NCI-H187 (cell line): ENCODE measurements at places on chromosomes 4 and X.

GRCh38 chrX:49879656-49880277, 483 bp downstream of the USP27X start:
- DNase-seq: no peak

DNA sequence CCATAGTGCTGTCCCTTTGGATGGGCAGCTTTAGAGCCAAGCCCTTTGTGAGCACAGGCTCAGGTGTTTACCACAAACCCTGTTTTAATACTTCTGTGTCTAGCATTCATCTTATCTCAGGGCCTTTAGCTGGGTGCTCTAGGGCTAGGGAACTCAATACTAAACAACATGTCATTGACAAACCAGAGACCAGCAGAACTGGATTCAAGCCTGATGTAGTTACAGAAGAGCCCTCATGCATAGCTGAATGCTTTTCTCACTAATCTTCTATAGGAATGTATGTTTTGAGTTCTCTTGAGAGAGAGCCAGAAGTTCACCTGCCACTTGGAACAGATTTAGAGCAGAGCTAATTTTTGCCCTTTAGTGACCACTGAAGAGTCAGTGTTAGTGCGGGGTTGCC, 142.6 kb downstream of the DCK start:
- DNase-seq: no peak

DNA sequence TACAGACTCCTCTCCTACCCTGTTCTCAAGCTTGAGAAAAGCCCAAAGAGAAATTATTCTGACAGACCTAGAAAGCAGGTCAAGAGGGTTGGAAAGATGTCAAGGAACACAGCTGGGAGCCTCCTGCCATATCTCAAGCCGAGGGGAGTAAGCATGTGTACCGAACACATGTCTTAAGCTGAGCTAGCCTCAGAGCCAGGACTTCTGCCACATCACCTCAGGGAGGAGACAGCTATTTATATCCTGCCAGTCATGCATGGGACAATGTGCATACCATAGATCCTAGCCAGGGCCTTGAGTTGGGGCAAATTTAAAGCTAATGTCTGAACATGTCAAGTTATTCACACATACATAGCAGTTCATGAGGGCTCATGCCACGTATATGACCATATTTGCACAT, 11.8 kb downstream of the TMEM31 start:
- DNase-seq: no peak

- DNase-seq: no peak
These were observed 4.3 kb upstream of the ZCCHC4 start for GRCh38 chr4:25308306-25308705.

DNA sequence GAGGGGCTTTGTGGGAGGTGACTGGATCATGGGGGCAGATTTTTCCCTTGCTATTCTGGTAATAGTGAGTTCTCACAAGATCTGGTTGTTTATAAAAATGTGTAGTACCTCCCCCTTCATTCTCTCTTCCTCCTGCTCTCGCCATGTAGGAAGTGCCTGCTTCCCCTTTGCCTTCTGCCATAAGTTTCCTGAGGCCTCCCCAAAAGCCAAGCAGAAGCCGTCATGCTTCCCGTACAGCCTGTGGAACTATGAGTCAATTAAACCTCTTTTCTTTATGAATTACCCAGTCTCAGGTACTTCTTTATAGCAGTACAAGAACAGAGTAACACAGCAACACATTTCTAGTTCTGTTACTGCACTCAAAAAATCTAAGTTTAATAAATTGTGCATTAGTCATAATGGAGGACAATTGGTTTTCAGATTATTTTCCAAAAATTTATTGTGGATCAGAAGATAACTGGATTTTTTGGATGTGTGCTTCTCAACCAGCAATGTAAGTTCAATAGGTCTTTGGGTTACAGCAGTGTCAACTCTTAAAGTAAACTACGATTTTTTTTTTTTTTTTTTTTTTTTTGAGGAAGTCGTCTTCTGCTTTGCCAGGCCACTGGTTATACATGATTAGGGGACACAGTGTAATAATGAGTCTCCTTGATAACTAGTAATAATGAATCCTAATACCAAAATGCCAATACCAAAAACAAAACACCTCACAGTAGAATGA, 69.9 kb downstream of the CHIC2 start:
- DNase-seq: no peak

DNA sequence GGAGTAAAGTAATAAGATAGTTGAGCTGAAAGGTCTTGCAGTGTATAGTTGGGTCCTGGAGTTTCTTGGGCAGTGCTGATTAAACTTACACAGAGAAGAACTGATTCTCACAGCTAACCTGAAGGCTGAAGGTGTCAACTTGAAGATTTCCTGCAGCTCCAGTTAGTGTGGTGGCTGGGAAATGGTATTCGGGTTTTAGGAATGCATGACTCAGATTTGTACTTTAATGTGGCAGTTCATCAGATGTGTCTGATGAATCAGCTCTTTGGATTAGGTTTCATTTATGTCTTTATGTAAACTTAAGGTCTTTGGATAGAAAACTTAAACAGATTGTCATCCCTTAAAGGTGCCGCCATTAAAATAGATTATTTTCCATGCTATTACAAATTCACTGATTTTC, 200.0 kb downstream of the IL1RAPL1 start:
- no peak for DNase-seq

DNA sequence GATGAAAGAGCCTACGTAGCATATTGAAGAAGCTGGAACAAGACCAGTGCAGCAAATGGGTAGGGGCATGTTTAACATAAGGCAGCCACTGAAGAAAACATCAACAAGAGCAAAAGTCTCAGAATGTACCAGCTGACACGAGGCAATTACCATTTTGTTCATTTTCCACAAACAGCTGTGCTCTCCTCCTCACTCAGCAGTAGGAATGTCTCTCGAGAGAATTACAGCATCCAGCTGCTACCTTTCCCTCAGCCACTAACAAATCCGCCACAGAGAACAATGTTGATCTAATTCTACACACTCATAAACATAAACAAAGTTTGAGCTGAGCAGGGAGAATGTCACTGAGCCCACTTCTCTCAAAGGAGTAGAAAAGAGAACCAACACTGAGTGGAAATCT, 68.0 kb downstream of the OPHN1 start:
- DNase-seq: no peak

- DNase-seq: no peak
These were observed 18.3 kb upstream of the ACSL1 start for GRCh38 chr4:184843984-184844554.

- DNase-seq: no peak
These were observed 51.5 kb upstream of the ANTXR2 start for GRCh38 chr4:80124246-80125211.

- DNase-seq: no peak
These were observed 768.3 kb downstream of the RAPGEF2 start for GRCh38 chr4:159871141-159871540.

GRCh38 chrX:103571121-103571520, 14.2 kb upstream of the TCEAL4 start:
- DNase-seq: no peak

DNA sequence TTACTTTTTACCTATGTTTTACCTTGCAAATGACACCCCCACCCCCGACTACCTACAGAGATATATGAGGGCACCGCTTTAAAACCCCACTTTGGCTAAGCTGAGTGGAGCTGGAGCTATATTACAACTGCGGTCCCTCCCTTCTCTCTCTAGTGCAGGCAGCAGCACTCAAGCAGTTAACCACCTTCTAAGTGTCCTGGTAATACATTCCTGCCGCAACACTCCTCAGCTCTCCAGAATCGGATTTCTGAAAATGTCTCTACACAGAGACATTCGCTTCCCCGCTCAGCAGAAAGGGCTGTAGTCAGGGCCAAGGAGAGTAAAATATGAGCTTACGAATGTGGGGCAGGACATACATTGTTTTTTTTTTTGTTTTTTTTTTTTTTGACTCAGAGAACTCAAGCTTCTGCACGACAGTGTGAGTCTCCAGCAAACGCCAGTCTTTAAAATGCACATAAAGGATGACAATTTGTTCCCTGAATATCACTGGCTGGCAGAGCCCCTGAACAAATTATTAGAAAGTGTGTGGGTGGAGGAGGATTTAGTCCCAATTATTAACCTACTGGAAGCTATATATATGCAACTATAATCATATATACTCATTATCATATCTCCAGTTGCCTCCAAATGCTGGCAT, 287.0 kb upstream of the TET2 start:
- DNase-seq: no peak

DNA sequence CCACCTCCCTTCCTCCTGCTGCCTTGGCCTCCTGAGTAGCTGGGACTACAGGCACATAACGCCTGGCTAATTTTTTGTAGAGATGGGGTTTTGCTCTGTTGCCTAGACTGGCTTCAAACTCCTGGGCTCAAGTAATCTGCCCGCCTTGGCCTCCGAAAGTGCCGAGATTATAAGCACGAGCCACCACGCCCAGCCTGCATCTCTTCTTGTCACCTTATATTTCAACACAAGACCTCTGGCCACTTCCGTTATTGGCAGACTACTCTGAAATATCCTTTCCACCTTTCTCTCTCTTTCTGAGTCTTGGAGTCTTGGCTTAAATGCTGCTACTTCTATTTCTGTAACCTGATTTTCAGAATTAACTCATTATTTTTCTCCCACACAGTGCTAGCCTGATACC, 5.6 kb downstream of the KIAA0232 start:
- DNase-seq: no peak

GRCh38 chr4:99394896-99395295, 40.2 kb downstream of the ADH7 start:
- no peak for DNase-seq

GRCh38 chr4:142088906-142089305, 452.5 kb downstream of the IL15 start:
- DNase-seq: no peak

GRCh38 chr4:38860788-38861424, 4.3 kb upstream of the TLR6 start:
- peak; percentile 37 for DNase-seq

- no peak for DNase-seq
These were observed 227.3 kb downstream of the KDR start for GRCh38 chr4:54898056-54898562.

GRCh38 chrX:10239611-10240064, 82.9 kb downstream of the CLCN4 start:
- no peak for DNase-seq

DNA sequence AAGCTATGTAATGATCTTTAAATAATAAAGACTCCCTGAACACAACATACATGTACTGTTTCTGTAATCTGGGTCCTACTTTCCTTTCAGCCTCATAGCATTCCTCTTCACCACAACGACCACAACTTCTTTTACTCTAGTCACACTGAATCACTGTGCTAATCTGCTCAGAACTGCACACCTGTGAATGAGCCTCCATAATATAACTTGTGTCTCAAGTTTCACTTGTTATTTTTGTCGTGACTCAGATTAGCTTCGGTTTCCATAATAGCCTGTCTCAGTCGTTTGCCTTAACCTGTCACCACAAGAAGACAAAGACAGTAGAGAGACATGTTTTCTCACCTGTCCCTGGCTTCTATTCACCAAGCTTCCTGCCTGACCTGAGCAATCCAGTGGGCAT, 61.8 kb downstream of the MAGED1 start:
- no peak for DNase-seq

- DNase-seq: no peak
These were observed 41.5 kb upstream of the FHDC1 start for GRCh38 chr4:152894673-152895072.
